ENCODE measurements at places on chromosomes 11 and 22. TPM values are rescaled to one million over a fixed set of nuclear protein-coding genes. Genes with fewer than 3 reads are reported as not detected.

DNA sequence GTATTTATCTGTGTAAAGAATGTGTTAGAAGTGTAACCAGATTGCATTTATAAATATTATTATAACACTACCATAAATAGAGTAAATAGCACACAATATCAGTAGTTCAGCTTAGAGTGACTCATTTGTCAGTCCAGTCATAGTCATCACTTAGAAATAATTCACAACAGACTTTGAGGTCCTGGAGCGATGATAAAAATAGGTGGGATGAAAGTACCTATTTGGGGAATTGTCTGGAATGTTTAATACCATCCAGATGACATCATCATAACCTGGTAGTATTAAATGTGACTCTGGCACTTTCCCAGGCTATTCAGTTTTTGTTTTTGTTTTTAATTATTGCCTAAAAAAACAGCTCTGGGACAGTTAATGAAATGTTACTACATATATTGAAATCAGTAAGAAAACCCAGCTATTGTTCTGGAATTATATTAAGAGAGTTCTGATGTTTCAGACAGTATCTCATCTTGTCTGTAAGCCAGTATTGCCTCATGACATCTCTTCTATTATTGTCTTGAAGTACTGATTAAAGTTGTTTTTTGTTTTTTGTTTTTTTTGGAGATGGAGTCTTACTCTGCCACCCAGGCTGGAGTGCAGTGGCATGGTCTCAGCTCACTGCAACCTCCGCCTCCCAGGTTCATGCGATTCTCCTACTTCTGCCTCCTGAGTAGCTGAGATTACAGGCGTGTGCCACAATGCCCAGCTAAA is 74.8 kb downstream of the SIK2 start:
- peaks cover 28% of the 10 kb centered on the region for H3K36me3 ChIP-seq
- H3K4me3 ChIP-seq = no peak overlapping the region
- no peak overlapping the region for H3K27ac ChIP-seq

GRCh38 chr11:3665336-3666022 is 5.7 kb downstream of the CHRNA10 start:
- peaks cover 1% of the 10 kb centered on the region for H3K27me3 ChIP-seq
- no peaks in the 10 kb centered on the region for H3K4me1 ChIP-seq
- H3K36me3 ChIP-seq = peaks cover 24% of the 10 kb centered on the region
- H3K27ac ChIP-seq = no peak overlapping the region
- DNase-seq = no peak

- H3K4me1 ChIP-seq = 0 out of 2 replicates have a peak, but pooled peaks cover 5% of the 10 kb centered on the region
- no peak overlapping the region for H3K27ac ChIP-seq
- peaks cover 7% of the 10 kb centered on the region for H3K27me3 ChIP-seq
- H3K4me3 ChIP-seq = no peak overlapping the region
- DNase-seq = no peak
These were observed 54.9 kb downstream of the CD82 start for GRCh38 chr11:44620328-44620725.

GRCh38 chr11:102457865-102458264 is 5.3 kb upstream of the TMEM123 start:
- no peak overlapping the region for H3K27ac ChIP-seq
- H3K4me1 ChIP-seq = peaks cover 21% of the 10 kb centered on the region
- H3K36me3 ChIP-seq = no peaks in the 10 kb centered on the region
- peaks cover 4% of the 10 kb centered on the region for H3K27me3 ChIP-seq
- no peak for DNase-seq
- no peak overlapping the region for H3K4me3 ChIP-seq

The RIMBP3B gene
- 0.34 TPM for total RNA-seq

- no peak overlapping the region for H3K4me3 ChIP-seq
- no peaks in the 10 kb centered on the region for H3K27me3 ChIP-seq
- H3K4me1 ChIP-seq = peaks cover 58% of the 10 kb centered on the region
- peak overlapping the region; percentile 23 for H3K27ac ChIP-seq
- DNase-seq = no peak
These were observed 287.9 kb downstream of the SWAP70 start for GRCh38 chr11:9951807-9952206.

DNA sequence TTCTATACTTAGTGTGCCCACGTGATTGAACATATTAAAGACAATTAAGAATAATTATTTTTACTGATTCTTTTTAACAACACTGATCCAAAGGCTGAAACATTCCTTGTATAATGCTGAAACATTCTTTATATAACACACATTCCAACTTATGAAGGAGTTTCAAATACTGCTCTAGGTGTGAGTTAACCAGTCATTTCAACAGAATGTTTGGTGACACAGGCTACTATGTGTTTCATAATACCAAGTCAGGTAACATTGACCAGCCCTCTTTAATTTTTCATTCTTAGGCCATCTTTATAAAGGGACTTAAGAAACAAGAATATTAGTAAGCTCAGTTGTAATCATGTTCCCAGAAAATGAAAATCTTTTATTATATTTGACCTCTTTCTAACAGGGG is 136.6 kb downstream of the ELP4 start:
- no peak for DNase-seq
- H3K4me1 ChIP-seq = peaks cover 25% of the 10 kb centered on the region
- no peaks in the 10 kb centered on the region for H3K27me3 ChIP-seq
- H3K4me3 ChIP-seq = no peak overlapping the region
- H3K36me3 ChIP-seq = no peaks in the 10 kb centered on the region

DNA sequence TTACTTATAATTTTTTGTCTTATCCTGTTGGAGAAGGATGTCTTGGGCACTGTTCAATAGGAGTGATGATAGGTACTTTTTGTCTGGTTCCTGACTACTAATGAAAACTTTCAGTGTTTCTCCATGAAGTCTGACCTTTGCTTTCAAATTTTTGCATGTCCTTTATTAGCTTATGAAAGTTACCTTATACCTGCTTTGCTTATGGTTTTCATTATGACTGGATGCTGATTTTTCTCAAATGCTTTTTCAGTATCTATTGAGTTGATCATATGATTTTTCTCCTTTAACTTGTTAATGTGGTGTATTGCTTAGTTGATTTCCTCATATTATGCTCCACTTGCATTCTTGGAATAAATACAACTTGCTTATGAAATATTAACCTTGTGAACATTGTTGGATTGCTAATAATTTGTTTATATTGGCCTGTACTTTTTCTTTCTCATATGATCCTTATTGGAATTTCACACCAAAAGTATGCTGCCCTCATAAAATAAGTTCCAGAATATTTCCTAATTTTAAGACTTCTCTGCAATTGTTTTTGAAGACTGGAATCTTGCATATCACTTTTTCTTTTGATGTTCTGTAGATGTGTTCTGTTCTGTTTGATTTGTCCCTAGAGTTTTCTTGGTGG is 85.0 kb upstream of the SC5D start:
- DNase-seq = no peak
- H3K4me3 ChIP-seq = no peak overlapping the region

DNA sequence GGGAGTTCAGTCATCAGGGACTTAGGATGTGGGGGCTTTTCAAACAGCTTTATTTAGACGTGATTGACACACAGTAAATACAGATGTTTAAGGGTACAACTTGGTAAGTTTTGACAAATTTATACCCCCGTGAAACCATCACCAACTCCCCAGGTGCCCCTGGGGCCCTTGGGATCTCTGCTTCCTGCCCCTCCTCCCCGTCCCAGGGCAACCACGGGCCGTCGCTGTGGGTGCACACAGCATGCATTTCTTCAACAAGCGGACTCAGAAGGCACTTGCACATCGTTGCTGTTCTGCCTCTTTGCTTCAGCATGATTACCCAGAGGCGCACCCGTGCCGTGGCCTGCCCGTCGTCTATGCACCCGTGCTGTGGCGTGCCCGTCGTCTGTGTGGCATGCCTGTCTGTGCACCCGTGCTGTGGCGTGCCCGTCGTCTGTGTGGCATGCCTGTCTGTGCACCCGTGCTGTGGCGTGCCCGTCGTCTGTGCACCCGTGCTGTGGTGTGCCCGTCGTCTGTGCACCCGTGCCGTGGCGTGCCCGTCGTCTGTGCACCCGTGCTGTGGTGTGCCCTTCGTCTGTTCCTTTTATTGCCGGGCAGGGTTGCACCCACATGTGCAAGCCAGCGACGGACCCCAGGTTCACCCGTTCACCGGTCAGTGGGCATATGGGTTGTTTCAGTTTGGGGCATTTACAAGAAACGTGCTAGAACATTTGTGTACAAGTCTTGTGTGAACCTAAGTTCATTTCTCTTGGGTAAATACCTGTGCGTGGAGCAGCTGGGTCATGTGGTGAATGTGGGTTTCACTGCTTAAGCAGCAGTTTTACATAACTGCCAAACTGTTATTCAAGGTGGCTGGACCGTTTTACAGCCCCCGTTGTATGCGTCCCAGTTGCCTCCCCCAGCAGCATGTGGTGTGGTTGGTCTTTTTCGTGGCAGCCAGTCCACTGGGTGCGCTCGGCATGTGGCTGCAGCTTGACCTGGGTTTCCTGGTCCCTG is 8.3 kb downstream of the CD81 start:
- no peak overlapping the region for H3K4me3 ChIP-seq
- DNase-seq = no peak
- peaks cover 4% of the 10 kb centered on the region for H3K27me3 ChIP-seq
- no peaks in the 10 kb centered on the region for H3K36me3 ChIP-seq

The KRTAP5-10 gene
- not detected for total RNA-seq

The DDI1 gene
- not detected for total RNA-seq

DNA sequence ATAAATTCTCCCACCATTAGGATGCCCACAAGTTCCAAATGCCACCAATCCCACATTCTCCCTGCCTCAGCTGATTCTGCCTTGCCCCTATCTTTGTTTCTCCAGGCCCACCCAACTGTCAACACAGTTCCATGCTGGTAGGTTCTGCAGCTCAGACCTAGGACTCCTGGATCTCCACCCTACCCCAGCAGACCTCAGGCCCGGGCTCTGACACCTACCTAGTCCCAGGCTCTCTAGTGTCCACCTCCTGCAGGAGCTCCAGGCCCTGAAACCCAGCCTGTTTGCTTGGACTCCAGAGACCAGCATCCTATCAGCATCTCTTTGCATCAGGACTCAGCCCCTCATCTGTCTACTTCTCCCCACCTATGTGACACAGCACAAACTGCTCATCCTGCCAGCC is 86.5 kb downstream of the PDE2A start:
- no peaks in the 10 kb centered on the region for H3K4me1 ChIP-seq
- H3K4me3 ChIP-seq = no peak overlapping the region
- H3K27me3 ChIP-seq = peaks cover 64% of the 10 kb centered on the region
- H3K27ac ChIP-seq = no peak overlapping the region
- DNase-seq = no peak

GRCh38 chr11:64710418-64711137 is 12.4 kb downstream of the NRXN2 start:
- H3K27ac ChIP-seq = no peak overlapping the region
- no peak overlapping the region for H3K4me3 ChIP-seq
- H3K27me3 ChIP-seq = peaks cover 42% of the 10 kb centered on the region

The CTNND1 gene
- total RNA-seq = 131 TPM

- H3K36me3 ChIP-seq = no peaks in the 10 kb centered on the region
- peaks cover 35% of the 10 kb centered on the region for H3K27me3 ChIP-seq
- H3K27ac ChIP-seq = no peak overlapping the region
- H3K4me3 ChIP-seq = no peak overlapping the region
These were observed 8.0 kb upstream of the EFCAB6 start for GRCh38 chr22:43819931-43820640.

The ZDHHC13 gene
- total RNA-seq = 10.3 TPM

The KLHDC7B gene
- total RNA-seq = not detected

The NDUFA6 gene
- total RNA-seq = 83.2 TPM

The VSIG10L2 gene
- not detected for total RNA-seq

- H3K27me3 ChIP-seq = no peaks in the 10 kb centered on the region
- no peak overlapping the region for H3K4me3 ChIP-seq
- no peak overlapping the region for H3K27ac ChIP-seq
- H3K36me3 ChIP-seq = no peaks in the 10 kb centered on the region
- H3K4me1 ChIP-seq = no peaks in the 10 kb centered on the region
These were observed 654.6 kb upstream of the API5 start for GRCh38 chr11:42657169-42657568.

DNA sequence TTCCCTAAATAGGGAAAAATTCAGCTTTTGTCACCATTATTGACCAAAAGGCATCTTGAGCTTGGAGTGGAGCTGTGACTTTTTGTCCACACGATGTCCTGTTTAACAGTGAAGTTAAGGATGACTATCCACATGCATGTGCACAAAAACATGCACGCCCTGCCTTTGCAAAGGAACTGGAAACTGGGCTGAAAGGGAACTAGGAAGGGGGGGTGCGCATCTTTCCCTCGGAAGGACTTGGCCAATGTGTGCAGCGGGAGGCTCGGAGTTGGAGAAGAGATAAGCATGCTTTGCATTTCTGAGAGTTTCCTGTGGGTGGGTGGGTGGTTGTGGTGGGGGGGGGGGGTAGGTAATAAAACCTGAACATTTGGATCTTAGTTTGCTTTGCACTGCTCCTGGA is 411 bp upstream of the KIRREL3 start:
- peaks cover 24% of the 10 kb centered on the region for H3K4me1 ChIP-seq
- H3K27me3 ChIP-seq = no peaks in the 10 kb centered on the region
- peak; percentile 41 for DNase-seq
- H3K27ac ChIP-seq = no peak overlapping the region
- H3K36me3 ChIP-seq = peaks cover 7% of the 10 kb centered on the region

DNA sequence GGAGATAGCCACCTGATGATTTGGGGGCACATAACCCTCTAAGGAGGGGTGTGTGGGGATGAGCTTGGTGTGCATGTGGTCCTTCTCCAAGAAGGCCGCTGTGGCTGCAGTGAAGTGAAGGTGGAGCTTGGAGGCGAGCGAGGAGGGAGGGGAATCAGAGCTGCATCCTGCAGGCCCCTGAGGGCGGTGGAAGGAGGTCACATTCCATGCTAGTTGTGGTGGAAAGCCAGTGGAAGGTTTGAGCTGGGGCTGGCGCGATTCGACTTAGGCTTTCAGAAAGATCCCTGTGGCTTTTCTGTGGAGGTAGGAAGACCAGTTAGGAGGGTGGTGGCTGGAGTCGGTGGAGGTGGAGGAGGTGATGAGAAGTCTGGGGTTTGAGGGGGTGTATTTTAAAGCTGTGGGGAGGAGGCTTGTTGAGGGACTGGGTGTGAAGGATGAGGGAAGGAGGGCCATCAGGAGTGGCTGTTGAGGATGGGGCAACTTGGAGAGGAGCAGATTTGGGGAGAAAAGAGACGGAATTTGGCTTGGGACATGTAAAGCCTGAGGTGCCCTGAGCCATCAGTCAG is 62.0 kb downstream of the TBC1D22A start:
- no peak for DNase-seq

- H3K4me1 ChIP-seq = no peaks in the 10 kb centered on the region
- no peak overlapping the region for H3K4me3 ChIP-seq
- DNase-seq = no peak
- no peak overlapping the region for H3K27ac ChIP-seq
- no peaks in the 10 kb centered on the region for H3K27me3 ChIP-seq
- H3K36me3 ChIP-seq = peaks cover 4% of the 10 kb centered on the region
These were observed 5.2 kb upstream of the OR56A5 start for GRCh38 chr11:5973530-5973929.

DNA sequence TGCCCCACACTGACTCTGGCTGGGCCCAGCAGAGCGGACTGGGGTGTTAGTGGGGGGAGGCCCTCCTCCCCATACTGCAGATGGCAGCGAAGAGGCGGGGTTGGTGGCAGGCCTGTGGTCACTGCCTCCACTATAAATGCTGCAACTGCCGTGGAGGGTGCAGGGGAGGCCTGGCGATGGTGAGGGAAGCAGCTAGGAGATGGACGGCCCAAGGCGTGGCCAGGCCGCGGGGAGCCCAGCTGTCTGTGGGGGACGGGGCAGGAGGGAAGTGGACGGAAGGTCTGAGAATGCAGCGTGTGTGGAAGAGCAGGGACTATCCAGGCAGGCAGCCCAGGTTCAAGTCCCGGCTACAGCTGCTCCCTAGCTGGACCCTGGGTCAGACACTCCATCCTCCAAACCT is 18.3 kb downstream of the DNAL4 start:
- H3K4me3 ChIP-seq = no peak overlapping the region
- 0 out of 2 replicates have a peak, but pooled peaks cover 6% of the 10 kb centered on the region for H3K4me1 ChIP-seq
- H3K27ac ChIP-seq = no peak overlapping the region

The SCGB2A2 gene
- total RNA-seq = not detected

Measured in HFFc6 (cell line).